Ascending aorta (tissue), 2 donors: ENCODE measurements at places on chromosomes 6 and 20.

DNA sequence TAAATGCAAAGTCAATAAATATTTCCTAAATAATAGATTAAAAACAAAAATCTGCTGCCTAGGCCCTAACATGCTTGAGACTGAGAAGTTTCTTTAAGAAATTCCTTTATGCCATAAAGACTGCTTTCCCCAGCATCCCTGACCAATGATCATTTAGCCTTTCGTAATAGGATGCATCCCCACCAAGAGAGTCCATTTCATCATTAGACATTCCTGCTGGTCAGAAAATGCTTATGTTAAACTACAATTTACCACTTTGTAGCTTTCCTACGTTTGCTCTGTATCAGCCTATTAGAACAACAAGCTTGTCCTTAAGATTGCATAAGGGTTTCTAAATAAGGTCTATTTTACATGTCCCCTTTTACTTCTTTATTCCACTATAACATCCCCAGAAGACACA is 59.8 kb upstream of the HSF2 start:
- no peak for DNase-seq

- DNase-seq: no peak
Measured at GRCh38 chr6:113893866-113894265, 36.7 kb downstream of the MARCKS start.

DNA sequence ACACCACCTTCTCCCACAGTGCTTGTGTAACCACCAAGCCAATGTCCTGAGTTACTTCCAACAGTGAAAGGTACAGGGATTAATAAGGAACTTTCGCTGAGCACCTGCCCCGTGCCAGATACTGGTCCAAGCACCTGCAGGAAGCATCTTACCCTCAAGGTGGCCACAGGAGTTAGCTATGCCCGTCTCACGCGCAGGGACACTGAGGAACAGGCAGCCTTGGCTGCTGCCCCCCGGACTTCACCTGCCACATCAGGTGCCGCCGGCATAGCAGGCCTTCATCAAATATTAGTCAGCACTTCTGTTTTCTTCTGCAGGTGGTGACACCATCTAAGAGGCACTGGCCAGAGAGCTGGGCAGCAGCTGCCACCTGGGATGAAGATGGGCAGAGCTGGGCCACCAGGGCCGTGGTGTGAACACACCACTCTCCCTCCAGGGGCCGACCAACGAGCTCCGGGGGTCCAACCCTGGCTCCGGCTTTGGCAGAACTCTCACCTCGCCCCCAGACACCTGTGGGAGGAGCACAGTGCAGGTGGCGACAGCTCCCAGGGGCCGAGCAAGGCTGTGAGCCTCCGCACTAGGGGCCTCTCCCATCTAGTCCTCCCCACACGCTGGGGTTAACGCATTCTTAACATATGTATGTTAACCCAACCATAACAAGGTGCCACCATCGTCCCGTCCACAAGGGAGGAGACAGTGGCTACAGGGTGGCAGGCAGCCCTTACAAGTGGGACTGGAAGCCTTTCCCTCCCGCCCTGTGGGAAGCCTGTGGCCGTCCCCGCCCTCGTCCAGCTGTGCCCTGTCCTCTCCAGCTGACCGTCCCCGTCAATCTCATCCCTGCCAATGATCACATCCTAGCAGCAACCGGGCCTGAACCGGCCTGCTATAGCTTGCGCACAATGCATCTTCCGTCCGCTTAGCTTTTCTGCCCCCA is 2.9 kb upstream of the PPDPF start:
- DNase-seq: no peak

DNA sequence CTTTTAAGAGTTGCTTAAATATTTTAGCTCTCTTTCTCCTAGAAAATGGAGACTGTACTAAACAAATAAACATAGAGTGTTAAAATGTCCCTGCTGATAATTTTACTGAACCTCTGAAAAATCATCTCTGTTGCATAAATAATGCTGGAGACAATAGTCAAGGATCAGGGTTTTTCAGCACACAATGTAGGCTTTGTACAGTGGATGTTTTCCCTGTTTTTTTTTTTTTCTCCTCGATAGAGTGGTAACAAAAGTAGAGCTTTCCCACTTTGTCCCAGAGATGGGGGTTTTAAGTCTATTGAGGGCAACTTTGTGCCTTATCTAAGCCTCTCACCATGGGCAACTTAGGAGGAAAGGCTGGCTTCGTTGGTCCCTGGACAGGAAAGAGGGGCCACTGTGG is 222.6 kb upstream of the HDDC2 start:
- no peak for DNase-seq

DNA sequence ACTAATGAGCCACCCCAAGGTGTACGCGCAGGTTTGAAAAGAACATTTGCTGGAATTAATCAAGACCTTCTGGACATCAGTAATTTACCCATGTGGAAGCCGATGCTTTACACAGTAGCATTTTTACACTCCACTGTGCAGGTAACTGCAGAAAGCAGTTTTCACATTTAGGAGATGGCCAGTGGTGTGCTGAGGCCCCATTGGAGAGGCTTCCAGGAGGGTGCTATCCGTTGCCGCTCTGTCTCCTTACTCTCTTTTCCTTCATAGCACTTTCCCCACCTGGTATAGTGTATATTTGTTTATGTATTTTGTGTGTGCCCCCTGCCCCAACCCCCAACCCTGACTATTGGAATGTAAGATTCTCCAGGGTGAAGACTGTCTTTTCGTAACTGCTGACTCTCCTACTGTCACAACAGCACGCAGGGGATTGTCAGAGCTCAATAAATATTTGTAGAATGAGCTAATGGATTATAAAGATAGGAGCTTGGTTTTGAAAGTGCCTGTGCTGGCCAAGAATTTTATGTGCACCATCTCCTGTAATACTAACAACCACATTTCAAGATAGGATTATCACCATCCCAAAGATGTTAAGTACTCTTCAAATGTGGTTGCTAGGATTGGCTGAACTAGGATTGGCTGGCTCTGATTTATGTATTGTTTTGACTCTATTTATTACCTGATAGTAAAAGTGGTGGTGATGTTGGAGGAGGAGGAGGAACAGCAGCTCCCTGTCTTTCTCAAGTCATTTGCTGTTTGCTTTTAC is 74.0 kb upstream of the GLP1R start:
- no peak for DNase-seq

- no peak for DNase-seq
Measured at GRCh38 chr20:10388597-10388996, 45.4 kb downstream of the MKKS start.

DNA sequence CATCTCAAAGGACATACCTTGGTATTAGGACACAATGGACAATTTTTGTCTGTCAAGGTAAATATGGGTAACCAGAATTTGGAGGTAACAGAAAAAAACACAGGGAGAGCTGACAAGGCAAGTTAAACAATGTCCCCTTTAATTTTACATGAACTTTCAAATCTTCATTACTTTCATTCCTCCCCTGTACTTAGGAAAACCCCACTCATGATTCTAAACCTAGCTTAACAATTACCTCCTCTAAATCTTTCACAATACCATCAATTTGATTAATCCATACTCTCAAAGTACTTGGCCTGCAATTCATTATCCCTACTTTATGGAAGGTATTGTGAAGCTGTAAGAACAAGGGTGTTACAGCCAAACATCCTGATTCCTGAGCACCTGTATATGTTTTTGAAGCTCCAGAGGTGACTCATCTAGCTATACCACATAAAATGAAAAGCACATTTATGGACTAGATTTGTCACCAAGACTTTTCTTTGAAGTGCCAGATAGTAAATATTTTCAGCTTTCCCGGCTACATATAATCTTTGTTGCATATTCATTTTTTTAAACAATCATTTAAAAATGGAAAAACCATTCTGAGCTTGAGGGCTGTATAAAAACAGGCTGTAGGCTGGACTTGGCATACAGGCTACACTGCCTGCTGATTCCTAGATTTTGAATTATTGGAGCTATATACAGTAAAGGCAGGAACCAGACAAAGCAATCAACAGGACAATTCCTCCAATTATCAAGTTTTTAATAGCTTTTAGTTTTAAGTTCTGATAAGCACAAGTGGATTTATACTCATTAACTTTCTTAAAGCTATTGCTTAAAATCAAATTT is 22.9 kb downstream of the DEK start:
- no peak for DNase-seq

DNA sequence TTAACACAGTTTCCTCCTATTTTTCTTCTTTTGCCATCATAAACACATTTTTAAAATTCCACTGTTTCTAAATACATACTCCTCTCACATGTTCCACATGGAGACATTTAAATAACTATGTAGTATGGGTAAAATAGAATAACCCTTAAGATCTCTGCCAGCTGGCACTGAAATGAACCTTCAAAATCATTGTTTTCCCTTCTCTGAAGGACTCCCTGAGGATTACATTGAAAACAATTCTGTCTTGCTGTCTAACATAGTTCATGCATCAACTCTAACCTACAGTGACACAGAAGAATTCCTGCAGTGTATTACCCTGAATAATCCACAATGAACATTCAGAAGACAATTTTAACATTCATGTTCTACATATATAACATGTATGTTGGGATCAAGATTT is 1361.8 kb upstream of the CITED2 start:
- no peak for DNase-seq

DNA sequence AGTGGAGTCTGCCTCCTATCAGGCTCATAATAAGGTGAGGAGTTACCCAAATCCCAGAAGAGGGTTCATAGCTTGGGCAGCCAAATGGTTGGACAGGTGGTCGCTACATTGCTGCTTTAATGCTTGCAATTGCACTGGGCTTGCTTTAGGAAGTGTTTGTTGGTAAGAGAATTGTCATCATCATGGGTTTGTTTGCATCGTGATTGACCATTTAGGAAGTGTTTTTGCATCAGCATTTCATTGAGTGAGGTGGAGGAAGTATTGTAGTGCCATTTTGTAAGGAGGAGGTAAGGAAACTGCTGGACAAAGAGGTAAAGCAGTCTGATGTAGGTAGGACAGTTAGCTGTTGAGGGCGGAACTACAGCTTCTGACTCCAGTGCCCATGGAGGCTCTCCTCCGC is 101.5 kb downstream of the ARID1B start:
- DNase-seq: no peak

- DNase-seq: no peak
Measured at GRCh38 chr6:15423286-15423993, 177.6 kb downstream of the JARID2 start.

- no peak for DNase-seq
Measured at GRCh38 chr6:149128489-149129145, 188.9 kb upstream of the TAB2 start.

DNA sequence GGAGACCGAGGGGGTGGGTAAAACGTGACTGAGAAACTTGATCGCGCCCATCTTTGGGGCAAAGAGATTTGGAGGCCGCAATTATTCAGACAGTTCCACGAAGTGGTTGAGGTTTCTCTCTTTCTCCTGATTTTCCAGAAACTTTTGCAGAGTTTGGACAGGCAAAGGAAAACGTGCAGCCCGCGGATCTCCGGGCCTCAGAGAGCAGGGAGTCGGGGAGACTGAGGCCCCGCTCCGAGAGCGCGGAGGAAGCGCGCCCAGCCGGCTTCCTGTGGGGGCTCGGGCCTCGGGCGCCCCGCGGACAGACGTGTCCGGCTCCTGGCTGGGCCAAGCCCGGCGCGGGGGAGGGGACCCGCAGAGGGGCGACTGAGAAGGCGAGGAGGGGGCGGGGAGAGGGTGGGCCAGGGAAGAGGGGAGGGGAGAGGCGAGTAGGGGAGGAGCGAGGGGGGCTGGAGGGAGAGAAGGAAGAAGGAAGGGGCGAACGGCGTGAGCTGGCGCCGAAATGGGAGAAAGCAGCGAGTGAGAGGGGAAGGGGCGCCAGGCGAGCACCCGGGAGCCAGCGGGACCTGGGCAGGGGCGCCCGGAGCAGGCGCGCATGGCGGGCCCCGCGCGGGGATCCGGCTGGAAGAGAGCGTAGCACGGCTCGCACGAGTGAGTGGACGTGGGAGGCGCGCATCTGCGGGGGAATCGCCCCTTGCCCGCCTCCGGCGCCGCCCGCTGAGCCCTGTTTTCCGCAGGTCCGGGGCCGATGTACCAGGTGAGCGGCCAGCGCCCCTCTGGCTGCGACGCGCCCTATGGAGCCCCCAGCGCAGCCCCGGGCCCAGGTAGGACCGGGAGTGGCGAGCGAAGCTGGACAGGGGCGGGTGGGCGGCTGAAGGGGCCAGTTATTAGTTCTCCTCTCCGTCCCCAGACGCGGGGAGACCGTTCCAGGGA is at the start of gene MDFI:
TSS of gene MDFI (plus strand) at position 467 of the 933 bp plus-strand sequence. CDS start at position 749, 282 bp downstream.
- no peak for DNase-seq

GRCh38 chr6:35945650-35946025 is 24.7 kb upstream of the SRPK1 start:
- no peak for DNase-seq

DNA sequence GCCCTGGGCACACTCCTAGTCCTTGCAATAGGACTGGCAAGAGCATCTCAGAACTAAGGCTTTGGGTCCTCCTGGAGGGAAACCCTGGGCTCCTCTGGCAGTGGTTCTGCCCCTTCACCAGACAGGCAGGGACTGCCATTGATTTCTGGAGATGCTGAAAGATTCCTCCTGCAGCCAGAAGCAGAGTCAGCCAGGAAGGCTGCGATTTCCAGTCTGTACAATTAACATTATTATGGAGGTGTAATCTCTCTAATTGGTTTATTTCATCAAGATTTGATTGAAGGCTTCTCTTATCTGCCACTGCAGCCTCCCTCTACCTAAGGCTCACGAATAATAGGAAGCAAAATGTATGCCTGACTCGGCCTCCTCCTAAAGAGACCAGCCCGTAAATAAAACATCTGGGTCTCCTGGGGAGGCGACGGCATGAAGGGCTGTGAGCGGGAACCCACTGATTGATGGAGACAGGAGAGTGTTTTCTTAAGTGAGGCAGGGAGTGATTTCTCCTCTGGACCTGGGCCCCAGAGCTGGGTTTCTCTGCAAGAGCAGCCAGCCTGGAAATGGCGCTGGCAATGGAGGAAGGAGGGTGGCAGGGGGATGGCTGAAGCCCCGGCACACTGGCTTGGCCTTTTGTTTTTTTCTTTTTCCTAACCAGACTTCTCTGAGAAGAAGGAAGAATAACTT is 689.6 kb downstream of the DHX35 start:
- DNase-seq: no peak

DNA sequence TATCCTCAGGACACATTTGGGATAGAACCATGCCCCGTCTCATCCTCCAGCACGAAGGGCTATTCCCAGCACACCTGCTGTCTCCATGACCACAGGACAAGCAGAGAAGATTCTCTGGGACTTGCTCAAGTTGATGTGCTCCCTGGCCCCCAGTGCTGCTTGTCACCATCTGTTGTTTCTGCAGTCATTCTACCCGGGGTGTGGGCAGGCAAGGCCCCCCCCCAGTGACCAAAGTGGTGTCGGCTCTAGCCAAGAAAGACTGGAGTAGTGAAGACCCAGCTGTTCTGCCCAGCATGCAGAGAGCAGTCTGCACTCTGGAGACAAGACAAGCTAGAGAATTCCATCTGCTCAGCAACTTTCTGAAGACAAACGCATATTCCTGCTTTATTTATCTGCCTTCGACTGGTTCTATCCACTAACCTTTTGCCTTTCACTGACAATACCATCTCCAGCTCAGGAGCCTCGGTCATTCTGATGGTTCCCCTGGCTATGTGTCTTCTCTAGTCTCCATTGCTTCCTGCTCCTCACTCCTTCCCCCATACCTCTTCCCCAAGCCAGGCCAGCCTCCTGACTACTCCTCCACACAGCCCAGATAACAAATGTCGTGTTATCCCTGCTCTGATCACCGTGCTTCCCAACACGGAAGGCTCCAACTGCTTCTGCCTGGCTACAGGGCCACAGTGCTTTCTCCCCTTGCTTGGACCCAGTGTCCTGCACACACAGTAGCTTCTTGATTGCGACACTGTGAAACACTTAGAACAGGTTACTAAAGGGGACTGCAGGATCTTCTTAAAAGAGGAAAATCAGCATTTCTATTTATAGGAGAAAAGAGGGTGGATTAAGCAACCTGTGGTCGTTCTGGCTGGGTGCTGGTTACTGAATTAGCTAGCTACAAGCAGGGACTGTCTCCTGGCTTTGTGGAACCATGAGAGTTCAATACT is 86.7 kb upstream of the EMILIN3 start:
- no peak for DNase-seq
